ENCODE measurements at places on chromosomes 12 and 14.

DNA sequence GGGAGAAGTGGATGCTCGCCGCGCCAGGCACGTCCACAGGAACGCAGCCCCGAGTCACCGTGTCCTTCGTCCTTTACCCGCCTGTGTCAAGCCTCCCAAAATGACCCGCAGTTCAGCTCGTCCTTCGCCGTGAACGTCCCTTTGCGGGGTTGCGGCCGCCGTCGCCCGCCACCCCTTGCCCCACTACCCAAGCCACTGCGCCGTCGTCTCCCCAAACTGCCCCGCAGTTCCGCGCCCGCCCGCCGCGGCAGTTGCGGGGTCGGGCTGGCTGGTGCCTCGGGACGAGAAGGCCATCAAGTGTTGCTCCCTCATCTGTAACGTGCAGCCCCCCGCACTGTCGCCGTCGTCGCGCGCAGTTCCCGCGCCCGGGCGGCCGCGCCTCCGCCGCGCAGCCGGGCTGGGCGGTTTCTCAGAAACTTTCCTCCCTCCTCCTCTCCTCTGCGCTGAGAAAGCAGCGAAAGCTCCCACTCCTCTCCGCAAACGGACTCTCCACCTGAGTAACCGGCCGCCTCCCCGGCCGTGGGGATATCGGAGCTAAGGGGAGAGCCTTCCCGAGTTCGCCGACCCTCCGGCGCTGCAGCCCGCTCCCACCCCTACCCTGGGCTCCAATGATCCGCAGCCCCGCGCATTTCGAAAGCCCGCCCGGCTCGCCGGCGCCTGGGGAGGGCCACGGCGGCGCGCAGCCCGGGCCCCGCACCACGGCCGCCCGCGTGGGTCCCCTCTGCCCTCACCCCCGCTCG lies 6.7 kb downstream of the CDKN1B start:
- DNase-seq = peak; percentile 37

- DNase-seq = no peak
Measured at GRCh38 chr12:45351921-45352670, 136.2 kb downstream of the ANO6 start.

DNA sequence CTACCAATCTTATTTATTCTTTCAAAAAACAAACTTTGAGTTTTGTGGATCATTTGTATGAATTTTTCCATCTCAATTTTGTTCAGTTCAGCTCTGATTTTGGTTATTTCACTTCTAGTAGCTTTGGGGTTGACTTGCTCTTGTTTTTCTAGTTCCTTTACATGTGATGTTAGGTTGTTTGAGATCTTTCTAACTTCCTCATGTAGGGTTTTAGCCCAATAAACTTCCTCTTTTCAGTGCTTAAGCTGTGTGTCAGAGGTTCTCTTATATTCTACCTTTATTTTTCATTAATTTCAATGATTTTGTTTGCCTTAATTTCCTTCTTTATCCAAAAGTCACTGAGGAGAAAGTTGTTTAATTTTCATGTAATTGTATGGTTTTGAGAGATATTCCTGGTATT lies 860.4 kb upstream of the FBXO33 start:
- no peak for DNase-seq

DNA sequence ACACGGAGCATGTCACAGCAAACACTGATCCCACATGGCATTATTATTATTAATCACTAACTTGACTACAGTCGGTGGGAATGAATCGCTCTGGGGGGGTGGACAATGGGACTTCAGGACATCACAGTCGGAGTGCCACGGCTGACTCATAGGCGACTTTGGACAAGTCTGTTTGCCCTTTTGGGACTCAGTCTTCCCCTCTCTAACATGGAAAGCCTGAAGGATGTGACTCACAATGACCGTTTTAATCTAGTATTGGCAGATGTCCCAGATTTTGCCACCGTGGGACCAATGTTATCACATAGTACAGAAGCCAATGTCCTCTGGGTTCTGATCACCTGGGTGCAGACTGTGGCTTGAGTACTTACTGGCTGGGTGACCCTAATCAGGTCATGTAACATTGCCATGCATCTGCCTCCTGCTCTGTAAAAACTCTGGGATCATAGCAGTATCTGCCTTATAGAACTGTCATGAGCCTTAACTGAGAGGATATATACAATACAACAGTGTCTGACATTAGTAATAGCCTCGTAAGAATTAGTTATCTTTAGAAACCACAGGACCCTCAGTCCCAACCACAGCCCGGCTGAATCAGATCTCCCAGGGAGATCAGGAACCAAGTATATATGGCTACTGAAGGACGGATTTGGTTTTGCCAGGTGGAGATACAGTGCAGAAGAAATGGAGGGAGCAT lies 362.6 kb downstream of the BCL11B start:
- no peak for DNase-seq

GRCh38 chr14:20460458-20461224 lies 593 bp downstream of the PIP4P1 start:
- no peak for DNase-seq

- no peak for DNase-seq
Measured at GRCh38 chr14:93137864-93138263, 22.1 kb upstream of the ITPK1 start.

- DNase-seq = no peak
Measured at GRCh38 chr14:68340262-68340661, 452.6 kb downstream of the ZFP36L1 start.

- no peak for DNase-seq
Measured at GRCh38 chr12:96623155-96623554, 133.8 kb downstream of the CFAP54 start.

DNA sequence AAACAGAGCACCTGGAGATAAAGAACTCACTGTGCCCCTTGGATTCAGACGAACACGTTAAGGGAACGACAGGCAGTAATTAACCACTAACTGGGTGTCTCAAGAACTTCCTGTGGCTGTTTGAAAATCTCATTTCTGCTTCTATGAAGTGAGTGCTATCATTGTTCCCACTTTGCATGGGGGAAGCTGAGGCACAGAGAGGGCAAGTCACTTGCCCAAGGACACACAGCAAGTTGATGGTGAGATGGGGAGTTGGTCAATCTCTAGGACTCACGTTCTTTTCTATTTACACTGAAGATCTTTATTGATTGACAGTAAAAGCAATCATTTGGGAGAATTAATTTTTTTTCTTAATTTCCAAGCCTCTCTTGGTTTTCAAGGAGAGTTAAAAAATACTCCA lies 26.8 kb upstream of the LHX5 start:
- no peak for DNase-seq

GRCh38 chr12:76421046-76421445 lies 72.8 kb upstream of the BBS10 start:
- no peak for DNase-seq

GRCh38 chr12:80567401-80567800 lies 123.4 kb downstream of the PTPRQ start:
- DNase-seq = no peak

DNA sequence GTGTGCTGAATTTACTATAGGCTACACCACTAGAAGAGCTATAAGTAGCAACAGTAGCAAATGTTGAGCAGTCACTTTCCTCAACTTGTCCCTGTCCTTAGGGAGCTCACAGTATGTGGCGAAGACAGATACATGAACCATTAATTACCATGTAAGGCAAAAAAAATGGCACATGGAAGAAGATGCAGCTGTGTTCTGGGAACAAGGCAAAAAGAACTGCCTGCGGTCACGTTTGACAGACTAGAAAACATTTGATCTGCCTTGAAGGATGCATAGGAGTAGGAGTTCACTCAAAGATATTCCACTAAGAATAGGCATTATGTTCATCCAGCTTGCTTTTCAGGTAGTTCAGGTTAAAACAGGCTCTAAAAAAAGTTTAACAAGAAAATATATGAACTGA lies 46.5 kb upstream of the IFNG-AS1 start:
- no peak for DNase-seq

- no peak for DNase-seq
Measured at GRCh38 chr14:74574090-74574433, 38.0 kb downstream of the LTBP2 start.

DNA sequence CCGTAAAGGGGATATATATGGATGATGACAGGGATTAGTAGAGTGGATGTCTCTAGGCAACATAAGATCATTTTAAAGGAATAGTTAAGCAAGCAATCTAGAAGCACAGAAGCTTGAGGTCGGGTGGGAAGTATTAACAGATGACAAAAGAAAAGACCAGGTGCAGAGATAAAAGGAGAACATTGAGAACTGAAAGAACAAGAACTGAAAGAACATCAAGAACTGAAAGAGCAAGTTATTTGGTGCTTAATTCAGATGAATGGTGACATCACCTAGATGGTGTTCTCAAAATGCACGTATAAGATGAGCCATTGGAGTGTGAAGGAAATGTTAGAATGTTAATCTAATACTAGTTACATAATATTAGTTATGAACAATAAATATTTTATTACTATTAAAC lies 224.0 kb upstream of the PDE3A start:
- DNase-seq = no peak

GRCh38 chr12:119176267-119177055 lies 2.3 kb upstream of the HSPB8 start:
- no peak for DNase-seq

GRCh38 chr14:52078095-52078531 lies 9.3 kb upstream of the NID2 start:
- DNase-seq = no peak

DNA sequence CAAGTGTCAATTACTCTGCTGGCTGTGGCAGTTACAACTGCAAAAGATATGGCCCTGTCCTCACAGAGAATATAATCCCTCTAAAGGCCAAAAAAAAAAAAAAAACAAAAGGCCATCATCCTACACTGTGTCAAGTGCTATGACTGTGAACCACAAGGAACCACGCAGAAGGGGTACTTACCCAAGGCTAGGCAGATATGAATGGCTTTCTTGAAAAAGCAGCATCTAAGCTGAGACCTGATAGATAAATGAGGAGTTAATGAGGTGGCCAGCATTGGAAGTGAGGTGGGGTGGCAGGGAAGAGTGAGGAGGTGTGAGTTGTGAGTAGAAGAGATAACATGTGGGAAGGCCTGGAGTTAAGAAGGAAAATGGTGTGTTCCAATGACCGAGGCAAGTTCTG lies 16.4 kb upstream of the IL22 start:
- no peak for DNase-seq

DNA sequence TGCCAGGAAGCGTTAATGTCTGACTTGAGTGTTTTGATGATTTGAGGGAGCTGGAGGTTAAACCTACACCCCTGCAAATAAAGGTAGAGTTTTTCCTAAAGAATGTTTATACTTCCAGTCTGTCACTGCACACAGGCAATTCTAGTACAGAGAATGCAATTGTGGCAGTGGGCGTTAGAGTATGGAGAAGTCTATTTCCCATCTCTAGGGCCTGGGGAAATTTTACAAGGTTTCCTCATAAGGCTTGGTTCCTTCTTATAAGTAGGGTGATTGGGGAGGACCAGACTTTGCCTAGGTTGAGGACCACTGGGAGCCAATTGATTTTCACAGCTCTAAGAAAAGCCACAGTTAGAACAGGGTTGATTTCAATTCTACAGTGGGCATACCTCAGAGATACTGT lies 44.3 kb downstream of the IFNG start:
- no peak for DNase-seq

GRCh38 chr14:32821964-32822653 lies 116.6 kb upstream of the NPAS3 start:
- no peak for DNase-seq

DNA sequence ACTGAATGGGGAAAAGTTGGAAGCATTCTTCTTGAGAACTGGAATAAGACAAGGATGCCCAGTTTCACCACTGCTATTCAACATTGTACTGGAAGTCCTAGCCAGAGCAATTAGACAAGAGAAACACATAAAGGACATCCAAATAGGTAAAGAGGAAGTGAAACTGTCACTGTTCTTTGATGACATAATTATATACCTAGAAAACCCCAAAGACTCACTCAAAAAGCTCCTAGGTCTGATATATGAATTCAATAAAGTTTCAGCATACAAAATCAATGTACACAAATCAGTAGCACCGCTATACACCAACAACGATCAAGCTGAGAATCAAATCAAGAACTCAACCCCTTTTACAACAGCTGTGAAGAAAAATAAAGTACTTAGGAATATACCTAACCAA lies 157.3 kb upstream of the DDHD1 start:
- no peak for DNase-seq

GRCh38 chr14:80560800-80561657 lies 349.7 kb upstream of the DIO2 start:
- DNase-seq = no peak

GRCh38 chr14:100004392-100004791 lies 60.8 kb upstream of the EVL start:
- no peak for DNase-seq

- DNase-seq = no peak
Measured at GRCh38 chr12:47296828-47297227, 217.1 kb upstream of the AMIGO2 start.

DNA sequence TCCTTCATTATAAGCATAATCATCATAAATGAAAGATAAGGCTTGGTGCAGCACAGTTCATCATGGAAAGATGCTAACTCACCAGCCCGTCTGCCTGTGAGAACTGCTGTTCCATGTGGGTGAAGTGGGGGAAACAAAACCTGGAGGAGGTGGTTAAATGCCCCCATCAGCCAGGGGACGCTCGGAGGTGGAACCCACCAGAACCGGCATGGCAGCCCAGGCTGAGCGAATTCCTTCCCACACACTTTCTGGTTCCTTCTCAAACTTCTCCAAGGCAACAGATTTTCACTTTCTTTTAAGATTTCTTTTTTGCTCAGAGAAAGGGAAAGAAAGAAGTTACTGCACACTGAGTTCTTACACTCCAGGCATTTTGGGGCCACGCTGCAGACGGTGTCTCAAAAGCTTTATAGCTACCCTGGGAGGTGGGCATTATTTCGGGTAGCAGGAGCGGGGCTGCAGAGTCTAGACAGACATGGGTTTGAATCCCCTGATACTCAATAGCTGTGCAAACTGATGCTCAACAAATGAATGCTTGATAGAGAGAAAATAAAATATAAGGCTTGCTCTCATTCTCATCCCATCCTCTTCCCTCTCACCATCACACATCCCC lies 190.7 kb downstream of the BCL11B start:
- DNase-seq = no peak

DNA sequence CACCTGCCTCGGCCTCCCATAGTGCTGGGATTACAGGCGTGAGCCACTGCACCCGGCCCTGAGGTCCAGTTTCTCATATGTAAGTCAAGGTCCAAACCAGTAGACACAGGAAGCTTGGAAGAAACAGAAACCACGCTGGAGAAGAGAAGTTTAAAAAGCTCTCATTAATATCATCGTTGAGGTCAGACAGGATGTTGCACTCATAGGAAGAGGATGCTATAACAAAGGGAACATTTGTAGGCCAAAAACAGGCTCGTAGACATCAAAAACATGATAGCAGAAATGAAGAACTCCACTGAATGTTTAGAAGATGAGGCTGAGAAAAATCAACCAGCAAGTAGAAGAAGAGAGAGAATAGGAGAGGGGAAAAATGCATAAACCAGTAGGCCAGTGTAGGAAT lies 46.8 kb downstream of the ACACB start:
- no peak for DNase-seq
